ENCODE measurements at places on chromosomes 6 and 20.

DNA sequence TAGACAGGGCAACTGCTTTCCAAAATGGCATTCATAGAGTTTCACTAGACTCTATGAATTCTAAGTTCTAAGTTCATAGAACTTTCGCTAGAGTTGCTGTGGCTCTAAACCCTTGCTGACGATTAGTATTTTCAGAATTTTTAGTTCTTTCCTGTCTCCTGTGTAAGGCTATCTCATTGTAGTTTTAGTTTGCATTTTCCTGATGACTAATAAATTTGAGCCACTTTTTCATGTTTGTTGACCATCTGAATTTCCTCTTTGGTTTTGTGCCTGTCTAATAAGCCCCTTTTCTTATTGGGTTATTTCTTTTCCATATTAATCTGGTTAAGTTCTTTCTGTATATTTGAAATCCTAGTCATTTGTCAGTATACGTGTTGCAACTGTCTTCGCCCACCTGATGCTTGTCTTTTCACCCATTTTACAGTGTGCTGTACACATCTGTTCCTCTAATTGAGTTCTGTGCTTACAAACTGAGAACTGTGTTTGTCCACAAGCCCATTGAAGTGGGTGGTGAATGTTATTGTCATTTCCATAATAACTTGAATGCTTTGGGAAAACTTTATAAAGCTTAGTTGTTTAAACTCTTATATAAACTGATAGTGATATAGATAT, 177.7 kb upstream of the CDYL start:
- DNase-seq, result no peak

GRCh38 chr20:12054556-12054955, 136.9 kb downstream of the BTBD3 start:
- no peak for DNase-seq

DNA sequence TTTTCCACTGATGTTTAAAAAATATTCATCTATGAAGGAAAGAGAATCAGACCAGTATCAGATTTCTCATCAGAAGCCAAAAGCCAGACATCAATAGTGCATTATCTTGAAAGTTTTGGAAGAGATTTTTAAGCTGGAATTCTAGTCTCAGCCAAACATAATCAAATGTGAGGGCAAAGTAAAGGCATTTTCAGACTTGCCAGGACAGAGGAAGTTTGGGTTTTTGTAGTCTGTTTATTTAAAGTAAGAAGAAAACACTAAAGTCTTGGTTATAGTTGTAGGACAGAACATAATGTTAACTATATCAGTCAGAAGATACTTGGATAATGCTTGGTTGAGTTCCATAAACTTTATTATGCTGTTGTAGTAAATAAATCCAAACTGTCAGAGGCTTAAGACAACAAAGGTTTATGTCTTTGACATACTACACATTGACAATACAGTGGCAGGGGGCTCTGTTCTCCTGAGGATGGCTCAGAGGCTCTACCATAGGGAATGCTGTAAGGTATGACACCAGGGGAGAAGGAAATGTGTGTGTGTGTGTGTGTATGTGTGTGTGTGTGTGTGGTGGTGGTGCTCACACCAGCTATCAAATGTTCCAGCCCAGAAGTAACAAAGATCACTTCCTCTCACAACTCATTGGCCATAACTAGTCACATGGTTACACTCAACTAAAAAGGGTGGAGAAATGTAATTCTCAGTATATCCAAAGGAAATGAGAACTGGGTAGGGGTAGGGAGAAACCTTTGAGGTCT, 26.7 kb upstream of the YWHAB start:
- no peak for DNase-seq

- DNase-seq, result no peak
Observed at GRCh38 chr6:5174244-5174643, 86.5 kb downstream of the LYRM4 start.

GRCh38 chr6:125789576-125790357, 993 bp upstream of the NCOA7 start:
- DNase-seq, result peak; percentile 57

GRCh38 chr6:3584606-3585005, 127.8 kb upstream of the SLC22A23 start:
- no peak for DNase-seq

DNA sequence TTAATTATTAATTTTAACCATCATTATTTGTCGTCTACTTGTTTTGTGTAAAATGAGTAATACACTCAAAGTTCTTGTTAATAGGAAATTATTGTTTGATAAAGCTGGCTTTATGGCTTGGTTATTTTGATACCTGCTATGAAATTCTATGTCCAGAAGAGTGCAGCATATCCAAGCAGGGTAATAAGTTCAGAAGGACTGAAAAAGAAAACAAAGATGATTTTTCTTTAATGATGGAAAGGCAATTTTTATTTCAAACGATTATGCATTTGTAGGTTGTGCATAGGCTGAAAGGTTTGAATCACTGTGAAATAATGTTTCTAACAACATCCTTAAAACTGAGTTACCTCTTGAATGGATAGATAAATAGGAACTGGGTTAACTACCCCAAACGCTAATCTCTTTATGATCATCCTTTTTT, 1.4 kb upstream of the MAN1A1 start:
- DNase-seq, result no peak

- no peak for DNase-seq
Observed at GRCh38 chr20:36641506-36641843, 4.5 kb downstream of the SLA2 start.

GRCh38 chr20:61850926-61851900, 214.5 kb downstream of the TAF4 start:
- no peak for DNase-seq

DNA sequence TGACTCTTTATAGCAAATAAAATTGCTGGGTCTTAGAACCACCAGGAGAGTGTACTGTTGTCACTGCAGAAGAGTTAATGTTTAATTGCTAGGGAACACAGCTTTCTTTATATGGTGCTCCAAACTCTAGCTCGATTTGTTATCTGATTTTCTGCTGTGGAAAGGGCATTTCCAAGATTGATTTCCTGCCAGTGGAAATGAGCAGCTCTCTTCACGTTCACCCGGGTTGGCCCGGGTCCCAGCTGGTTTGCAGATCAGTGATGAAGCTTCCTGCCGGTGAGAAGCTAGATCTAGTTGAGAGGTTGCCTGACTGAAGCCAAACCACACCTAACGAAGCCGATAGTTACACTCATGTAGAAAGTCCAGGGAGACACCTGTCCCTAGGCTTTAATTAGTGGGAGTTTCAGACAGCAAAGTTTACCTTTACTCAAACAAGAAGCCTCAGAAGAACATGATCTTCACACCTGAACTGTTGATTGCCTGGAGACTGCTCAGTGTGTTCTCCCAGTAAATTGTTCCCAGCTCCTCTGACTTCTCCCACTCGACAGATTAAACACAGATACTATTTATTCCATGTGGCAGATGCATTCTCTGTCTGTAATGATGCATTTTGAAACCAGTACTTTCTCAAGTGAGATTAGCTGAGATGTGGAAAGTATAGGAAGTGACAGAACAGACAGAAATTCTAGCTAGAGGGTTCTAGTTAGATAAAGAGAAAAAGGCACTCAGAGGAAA, 27.8 kb downstream of the PAQR8 start:
- DNase-seq, result no peak

- DNase-seq, result peak; percentile 15
Observed at GRCh38 chr6:138692978-138693909, 80.3 kb upstream of the CCDC28A start.

DNA sequence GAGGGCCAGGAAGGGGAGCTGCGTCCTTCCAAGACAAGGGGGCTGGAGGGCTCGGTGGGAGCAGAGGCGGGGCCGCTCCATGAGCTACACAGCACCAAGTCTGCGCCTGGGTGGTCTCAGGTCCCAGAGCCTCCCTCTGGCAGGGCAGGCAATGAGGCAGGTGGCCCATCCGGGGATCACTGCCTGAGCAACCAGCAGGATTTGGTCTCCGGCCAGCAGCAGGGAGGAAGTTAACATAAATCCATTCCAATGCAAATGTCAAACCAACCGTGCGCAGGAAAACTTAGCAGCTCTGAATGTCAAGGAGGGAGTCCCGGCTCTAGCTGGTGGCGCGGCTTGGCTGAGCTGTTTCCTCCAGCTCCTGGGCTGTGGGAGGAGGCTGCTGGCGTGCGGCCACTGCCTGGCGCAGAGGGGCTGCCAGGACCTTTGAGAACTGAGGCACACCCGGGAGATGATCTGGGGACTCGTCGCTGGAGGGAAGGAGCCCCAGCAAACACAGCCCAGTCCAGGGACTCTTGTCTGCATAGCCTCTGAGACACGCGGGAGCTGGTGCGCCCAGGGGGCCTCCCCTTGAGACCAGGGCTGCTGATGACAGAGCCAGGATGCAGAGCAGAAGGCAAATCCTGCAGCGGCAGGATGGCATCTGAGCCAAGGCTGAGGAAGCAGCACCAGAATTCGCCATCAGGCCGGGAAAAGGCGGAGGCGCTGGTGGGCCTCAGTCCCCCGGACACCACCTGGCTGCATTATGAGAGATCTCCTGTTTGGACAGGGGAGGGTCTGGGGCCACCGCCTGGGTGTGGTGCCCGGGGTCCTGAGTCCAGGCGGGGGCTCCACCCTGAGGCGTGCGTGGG, 33.1 kb upstream of the CHRNA4 start:
- DNase-seq, result no peak

DNA sequence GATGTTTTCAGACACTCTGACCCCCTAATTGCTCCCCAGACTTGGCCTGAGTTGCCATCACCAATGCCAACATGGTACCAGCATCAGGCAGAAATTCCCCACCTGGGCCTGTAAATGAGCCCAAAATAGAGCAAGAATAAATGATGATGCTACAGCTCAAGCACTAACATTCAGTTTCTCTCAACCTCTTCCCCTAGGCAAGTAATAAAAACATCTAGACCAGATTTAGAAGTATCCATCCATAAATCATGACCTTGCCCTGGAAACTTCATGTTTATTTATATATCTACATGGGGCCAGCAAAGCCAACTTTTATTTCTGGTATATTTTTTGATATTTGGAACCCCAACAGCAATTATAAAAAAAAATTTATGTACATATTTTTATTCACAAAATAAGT, 221.4 kb upstream of the PLN start:
- no peak for DNase-seq

DNA sequence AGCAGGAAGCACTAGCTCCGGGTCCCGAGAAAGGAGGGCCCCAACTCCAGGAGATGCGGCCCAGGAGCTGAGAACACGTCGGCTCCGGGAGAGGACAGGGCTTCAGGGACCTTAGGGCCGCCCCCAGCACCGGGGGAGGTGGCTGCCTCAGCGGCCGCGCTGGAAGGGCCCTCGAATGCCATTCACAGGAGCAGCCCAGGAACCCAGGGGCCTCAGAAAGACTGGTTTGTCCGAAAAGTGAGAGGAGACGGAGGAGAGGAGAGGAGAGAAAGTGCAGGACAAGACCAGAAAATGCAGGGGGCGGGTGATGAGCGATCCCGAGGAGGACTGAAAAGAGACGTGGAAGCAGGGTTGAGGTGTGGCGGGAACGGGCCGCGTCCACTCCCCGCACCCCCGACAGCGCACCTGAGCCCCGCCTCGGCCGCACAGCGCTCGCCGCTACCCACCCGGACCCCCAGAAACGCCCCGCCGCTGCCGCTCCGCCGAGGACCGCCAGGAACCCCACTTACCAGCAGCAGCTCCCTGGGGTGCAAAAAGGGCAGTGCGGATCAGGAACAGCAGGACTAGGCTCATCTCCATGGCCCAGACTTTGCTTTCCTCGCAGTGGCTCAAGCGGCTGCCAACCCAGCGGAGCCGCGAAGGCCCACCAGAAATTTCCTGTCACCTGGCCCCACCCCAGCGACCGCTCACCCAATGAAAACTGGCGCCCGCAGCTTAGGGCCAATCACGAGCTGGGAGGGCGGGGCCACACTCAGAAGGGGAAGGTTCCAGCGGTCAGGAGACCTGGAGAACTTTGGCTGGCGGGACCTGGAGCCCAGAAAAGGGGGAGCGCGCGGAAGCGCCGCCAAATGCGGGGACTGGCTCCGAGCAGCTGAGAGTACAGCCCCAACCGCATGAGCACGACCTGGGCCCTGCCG, 25.4 kb downstream of the HLA-F start:
- peak; percentile 72 for DNase-seq

DNA sequence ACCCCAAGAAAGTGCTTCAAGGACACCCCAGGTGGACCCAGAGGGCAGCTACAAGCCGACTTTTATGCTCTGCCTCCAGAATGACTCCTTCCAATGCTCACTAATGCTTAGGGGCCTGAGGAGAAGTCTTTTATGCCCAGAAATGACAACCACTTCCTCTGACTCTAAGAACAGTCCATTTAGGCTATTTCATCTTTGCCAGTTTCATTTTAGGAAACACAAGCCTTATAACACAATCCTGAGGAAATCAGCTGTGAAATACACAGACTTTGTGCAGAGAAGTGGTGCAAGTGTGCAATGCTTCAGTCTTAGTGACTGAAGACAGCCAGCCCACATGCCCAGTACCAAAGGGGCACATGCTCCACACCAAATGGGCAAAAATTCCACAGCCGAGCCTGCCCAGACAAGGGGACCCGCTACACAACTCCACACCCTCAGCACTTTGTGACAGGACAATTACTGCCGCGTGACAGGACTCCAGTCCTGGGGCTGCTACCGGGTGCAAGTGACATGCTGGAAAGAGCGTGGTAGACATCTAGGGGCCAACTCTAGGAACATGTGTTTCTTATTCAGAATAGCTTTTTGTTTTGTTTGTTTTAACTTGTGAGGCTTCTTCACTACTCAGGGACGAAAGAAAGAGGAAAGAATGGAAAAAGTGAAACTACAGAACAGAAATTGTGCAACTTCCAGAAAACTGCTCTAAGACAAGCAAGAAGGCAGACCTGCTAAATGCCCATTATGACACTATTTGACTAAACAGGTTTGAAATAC, 28.2 kb upstream of the PLAGL1 start:
- DNase-seq, result no peak

GRCh38 chr20:2752567-2753460, 47.6 kb downstream of the CPXM1 start:
- DNase-seq, result no peak

GRCh38 chr6:47188588-47189021, 121.1 kb downstream of the TNFRSF21 start:
- no peak for DNase-seq

DNA sequence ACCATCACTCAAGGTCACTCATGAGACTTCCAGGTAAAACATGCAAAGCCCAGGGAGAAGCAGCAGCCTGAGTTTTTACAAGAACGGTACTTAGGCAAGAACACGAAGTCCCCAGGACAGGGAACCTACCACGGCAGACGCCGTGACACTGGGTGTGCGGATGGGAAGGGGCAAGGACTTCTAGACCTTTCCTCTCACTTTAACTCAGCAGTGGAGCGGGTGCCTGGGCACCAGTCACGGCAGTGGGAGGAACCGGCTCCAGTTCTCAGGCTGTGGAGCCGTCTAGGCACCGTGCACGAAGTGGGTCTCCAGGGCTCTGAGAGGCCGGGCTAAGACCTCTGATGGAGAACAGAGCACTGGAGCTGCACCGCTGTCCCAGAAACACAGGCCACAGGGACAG, 2.5 kb downstream of the ZBTB46 start:
- no peak for DNase-seq

GRCh38 chr20:44993343-44993742, 27.0 kb downstream of the STK4 start:
- DNase-seq, result no peak

Data from substantia nigra (tissue), 51 donors.